ENCODE measurements at places on chromosomes 2 and 18. TPM values are rescaled to one million over a fixed set of nuclear protein-coding genes. Genes with fewer than 3 reads are reported as not detected.

Gene MC2R
- total RNA-seq = not detected

Gene IL1F10
- total RNA-seq = not detected

Gene SPEG
- 27.0 TPM for total RNA-seq

- H3K4me1 ChIP-seq = no peaks in the 10 kb centered on the region
- DNase-seq = no peak
- no peaks in the 10 kb centered on the region for H3K36me3 ChIP-seq
- no peak overlapping the region for H3K27ac ChIP-seq
Measured at GRCh38 chr18:51151568-51152511, 45.6 kb downstream of the MEX3C start.

- no peaks in the 10 kb centered on the region for H3K4me1 ChIP-seq
- peaks cover 28% of the 10 kb centered on the region for H3K27me3 ChIP-seq
- no peak overlapping the region for H3K4me3 ChIP-seq
- DNase-seq = no peak
- H3K36me3 ChIP-seq = no peaks in the 10 kb centered on the region
Measured at GRCh38 chr2:119598596-119599263, 54.5 kb downstream of the CFAP221 start.

- DNase-seq = no peak
- no peak overlapping the region for H3K4me3 ChIP-seq
- peaks cover 50% of the 10 kb centered on the region for H3K4me1 ChIP-seq
- H3K36me3 ChIP-seq = peaks cover 12% of the 10 kb centered on the region
- peak overlapping the region; percentile 62 for H3K27ac ChIP-seq
Measured at GRCh38 chr2:201696151-201696659, 2.2 kb downstream of the MPP4 start.

DNA sequence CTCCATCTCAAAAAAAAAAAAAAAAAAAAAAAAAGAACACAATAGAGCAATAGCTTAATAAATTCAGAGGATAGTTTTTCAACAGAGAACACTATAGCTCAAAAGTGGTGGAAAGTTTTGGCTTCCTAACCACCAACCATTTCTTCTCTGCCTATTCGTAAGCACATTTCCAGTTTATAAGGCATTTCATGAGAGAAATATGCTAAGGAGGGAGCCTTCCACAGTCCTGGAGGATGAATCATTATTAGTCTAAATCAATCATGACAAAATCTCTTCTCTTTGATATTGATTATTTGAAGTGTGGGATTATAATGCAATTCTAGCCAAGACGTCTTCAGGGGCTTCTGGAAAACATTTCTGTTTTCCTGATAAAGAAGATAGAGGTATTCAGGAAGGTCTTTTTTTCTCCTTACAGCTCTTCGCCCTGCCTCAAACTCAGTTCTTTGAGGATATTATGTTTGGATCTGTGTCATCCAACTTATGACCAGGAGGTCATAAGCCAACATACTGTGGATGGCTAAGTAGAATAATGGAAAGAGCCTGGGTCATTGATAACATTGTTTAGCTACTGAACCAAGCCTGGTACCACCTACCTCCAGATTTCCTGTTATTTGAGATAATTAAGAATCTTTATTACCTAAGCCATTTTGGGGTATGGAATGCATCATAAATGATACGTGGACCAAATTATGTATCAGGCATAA lies 207.3 kb downstream of the TRIB2 start:
- no peak overlapping the region for H3K4me3 ChIP-seq
- no peak for DNase-seq
- H3K36me3 ChIP-seq = no peaks in the 10 kb centered on the region
- H3K27ac ChIP-seq = no peak overlapping the region

GRCh38 chr18:24802456-24802855 lies 342.0 kb downstream of the HRH4 start:
- H3K4me1 ChIP-seq = peaks cover 6% of the 10 kb centered on the region
- no peaks in the 10 kb centered on the region for H3K27me3 ChIP-seq
- no peaks in the 10 kb centered on the region for H3K36me3 ChIP-seq
- no peak overlapping the region for H3K4me3 ChIP-seq
- no peak overlapping the region for H3K27ac ChIP-seq
